ENCODE measurements at places on chromosomes 3 and 15. TPM values are rescaled to one million over a fixed set of nuclear protein-coding genes. Genes with fewer than 3 reads are reported as not detected.

DNA sequence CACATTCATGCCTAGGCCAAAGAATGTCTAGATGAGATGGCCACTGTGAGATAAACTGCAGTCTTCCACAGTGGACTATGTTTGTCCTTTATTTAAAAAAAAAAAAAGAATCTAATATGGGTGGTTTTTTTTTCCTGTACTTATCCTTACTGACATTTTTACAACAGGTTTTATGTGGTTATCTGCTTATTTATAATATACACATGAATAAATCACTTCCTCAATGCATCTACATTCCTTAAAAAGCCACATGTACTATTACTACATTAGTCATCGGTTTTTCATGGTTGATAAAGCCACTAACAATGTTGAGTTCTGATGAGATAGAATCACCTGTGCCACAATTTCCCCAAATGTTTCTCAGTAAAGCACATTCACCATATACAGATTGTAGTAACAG is 341.3 kb upstream of the THBS1 start:
- no peak for DNase-seq

DNA sequence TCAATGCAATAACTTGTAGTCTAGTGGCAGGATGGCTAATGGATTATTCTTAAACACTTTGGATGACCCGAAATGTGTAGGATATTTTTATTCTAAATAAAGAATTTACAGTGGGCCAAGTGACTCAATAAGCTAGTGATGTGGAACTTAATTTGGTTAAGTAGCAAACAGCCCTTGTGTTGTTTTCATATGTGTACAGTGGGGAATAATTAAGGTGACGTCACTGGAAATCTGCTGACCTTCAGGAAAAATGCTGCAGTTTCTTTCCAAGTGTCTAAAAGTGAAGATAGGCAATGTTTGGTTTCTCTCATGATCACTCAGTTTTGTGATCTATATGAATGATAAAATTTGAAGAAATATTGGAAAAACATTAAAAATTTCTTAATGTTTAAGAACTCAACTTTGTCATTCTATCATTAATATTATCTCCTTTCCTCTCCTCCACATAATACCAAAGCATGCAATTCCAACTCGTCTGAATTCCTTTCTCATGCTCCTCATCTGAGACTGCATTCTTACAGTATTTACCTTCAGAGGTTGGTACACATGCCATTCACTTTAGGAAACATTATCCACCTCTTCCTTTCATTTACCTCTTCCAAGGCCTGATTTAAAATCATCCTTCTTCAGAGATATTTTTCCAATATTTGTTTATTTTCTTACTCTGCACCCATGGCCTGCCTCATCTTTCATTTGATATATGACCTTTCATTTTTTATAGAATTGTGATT is 414.6 kb upstream of the ARPP21 start:
- no peak for DNase-seq

- DNase-seq: no peak
Measured at GRCh38 chr15:66822114-66822513, 120.1 kb downstream of the SMAD6 start.

- DNase-seq: no peak
Measured at GRCh38 chr3:114725966-114726365, 421.1 kb downstream of the ZBTB20 start.

DNA sequence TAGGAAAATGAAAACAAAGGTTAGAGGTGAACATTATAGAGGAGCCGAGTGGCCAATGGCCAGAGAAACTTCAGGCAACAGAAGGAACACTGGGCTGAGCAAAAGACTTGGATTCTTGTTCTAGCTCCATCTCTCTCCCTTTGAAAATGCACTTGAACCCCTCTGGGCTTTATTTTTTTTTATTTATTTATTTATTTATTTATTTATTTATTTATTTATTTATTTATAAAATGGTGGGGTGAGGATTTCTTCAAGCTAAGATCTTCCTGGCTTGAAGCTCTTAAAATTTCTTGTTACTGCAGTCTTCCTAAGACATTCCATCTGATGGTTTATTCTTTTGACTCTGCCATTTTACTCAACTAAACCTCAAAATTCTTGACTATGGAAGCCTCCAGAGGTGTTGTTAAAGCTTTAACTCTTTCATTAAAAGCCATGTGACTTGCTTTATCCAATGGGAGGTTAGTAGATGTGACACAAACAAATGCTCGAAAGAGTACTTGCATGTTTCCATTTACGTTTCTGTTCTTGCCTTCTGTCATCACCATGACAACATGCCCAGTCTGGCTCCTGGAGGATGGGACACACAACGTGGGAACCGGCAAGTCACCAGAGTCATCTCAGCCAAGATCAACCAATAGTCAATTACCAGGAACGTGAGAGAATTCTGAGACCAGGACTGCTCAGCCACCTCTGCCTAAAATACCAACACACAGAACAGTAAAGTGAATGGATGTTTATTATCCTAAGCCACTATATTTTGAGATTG is 325.2 kb upstream of the CTNNB1 start:
- no peak for DNase-seq

DNA sequence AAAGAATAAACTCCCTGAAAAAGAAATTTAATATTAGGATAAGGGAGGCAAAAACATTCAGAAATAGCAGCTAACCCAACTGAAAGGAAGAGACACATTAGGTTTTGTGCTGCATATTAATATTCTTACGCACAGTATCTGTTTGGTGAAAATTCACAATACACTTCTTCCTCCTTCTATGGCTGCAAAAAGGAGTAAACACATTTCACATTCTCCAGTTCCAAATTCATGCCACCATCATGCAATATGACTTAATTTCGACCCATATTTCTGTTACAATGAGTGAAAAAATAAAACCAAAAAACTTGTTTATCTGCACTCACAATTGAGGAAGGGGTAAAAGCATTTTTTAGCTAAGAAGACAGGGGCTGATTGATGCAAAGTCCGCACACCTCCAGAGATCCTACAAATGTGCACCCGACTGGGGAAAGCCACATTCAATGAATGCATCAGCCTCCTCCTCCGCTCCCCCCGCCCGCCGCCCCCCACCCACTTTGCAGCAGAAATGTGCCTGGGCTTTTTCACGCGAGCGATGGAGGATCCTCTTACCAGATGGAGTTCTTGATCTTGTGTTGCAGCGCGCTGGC is 1.0 kb downstream of the RFX7 start:
- DNase-seq: no peak

- no peak for DNase-seq
Measured at GRCh38 chr3:196049653-196050052, 32.2 kb downstream of the TFRC start.

DNA sequence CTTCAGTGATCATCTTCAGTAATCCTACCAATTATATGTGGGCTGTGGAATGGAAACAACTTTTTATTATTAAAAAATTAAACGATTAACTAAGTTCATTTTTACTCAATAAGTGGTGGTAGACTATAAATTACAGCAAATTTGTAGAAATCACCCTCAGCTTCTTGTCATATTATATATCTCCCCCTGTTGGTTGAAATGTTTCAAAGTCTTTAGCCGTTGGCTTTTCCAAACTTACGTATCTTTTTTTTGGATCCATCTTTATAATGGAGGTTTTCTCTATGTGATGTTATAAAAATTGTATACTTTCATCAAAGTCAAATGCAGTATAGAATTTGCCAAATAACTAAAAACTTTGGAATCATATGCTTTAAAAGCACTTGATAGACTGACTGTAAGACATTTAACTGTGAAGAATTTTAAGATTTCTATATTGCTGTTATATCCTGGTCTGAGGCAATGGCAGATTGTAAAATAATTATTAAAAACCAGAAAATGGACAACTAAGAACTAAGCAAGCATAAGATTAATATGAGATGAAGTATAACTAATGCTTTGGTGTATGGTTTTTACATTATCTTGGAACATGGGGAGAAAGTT is 44.7 kb downstream of the ATP11B start:
- DNase-seq: no peak

- no peak for DNase-seq
Measured at GRCh38 chr3:34248352-34248751, 449.9 kb downstream of the PDCD6IP start.

DNA sequence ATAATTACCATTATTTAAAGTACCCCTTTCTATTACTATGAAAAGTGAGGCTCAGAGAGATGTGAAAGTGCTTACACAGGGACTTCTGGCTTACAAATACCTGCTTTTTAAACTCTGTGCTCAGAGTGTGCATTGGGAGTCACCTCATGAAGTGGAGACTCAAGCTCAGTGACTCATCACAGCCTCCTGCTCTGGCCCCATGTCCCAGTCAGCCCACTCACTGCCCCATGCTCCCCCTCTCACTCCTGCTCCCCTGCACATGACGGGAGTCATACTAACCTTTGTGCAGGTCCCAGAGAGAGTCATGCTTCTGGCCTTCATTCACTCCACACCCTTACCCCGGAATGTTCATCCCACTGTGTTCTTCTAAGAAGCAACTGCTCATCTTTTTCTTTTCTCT is 20.2 kb downstream of the CCR1 start:
- DNase-seq: no peak

DNA sequence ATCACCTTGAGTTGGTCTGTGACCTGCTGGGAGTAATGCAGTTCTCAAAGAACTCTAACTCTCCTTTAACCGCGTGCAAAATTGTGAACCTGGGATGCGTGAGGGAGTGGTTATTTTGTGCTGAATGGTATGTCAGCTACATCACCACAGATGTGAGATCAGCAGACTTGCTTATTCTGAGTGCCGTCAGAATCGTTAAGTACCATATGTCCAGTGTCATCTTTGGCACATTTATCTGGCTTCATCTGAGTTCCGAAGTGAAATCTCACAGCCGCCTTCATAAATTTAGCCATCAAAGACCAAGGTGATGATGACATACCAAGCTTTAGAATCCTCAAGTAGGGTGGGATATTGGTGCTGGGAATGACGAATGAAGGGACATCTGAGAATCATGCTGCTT is 347.2 kb upstream of the TPRG1 start:
- no peak for DNase-seq

GRCh38 chr3:149975919-149976318 is 5.2 kb upstream of the PFN2 start:
- DNase-seq: no peak

GRCh38 chr3:73422571-73422970 is 202.2 kb downstream of the PDZRN3 start:
- no peak for DNase-seq

DNA sequence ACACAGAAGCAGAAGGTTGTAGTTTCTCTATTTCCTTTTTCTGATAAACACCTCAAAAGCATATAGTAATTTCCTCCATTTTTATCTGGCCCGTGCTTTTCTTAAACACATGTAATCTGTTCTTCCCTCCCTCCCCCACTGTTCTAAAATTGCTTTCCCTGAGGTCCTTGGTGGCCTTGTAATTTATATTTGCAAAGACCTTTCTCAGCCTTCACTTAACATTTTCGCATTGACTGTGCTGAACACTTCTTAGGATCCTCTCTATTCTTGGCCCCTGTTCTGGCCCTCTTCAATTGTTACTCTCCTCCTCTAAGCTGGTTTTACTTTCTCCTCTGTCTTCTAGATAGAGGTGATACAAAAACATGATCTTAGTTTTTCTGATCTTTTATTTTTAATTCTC is 28.3 kb downstream of the GAP43 start:
- no peak for DNase-seq

GRK7 gene
- 0.15 TPM for total RNA-seq

P2RY14 gene
- 3.3 TPM for total RNA-seq

GOLGA6L10 gene
- 0.48 TPM for total RNA-seq

LRRN1 gene
- total RNA-seq: 18.9 TPM

ETV5 gene
- total RNA-seq: 16.1 TPM

TMC3 gene
- 0.15 TPM for total RNA-seq

RARB gene
- total RNA-seq: 20.1 TPM

GPR27 gene
- total RNA-seq: 2.0 TPM

CSTA gene
- total RNA-seq: 9.1 TPM

ST8SIA2 gene
- 0.66 TPM for total RNA-seq
